ENCODE measurements at places on chromosomes 7 and 10.

DNA sequence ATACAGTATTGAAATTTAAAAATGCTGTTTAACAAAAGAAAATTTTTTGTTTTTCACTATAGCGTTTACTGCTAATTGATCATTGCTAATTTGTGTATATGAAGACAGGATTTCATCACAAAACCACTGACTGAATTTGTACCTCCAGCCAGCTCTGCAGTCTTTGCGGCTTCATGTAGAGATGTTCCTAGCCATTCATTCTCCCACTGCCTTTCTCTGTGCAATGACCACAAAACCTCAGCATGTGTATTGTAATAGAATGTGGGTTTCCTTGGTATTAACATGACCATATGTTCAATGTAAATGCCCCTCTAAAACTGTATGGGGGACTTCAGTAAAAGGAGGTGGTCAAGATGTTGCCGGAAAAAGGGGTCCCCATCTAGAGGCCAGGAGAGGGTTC lies 81.1 kb upstream of the STEAP1B start:
- no peak for DNase-seq

DNA sequence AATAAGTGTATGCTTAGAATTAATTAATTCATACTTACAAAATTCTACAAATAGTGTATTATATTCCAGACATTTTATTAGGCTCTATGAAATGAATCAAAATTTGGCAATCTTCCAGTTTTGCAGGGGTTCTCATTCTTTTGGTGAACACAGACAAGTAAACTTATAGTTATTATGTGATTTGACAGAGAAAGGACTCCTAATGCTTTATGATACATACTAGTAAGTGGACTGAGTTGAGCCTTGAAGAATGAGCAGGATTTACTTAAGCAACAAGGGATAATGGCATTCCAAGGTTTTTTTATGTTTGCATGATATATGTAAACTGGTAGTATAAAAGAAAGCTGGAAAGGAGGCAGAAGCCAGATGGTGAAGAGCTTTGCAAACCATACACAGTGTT lies 145.7 kb upstream of the FERD3L start:
- peak; percentile 81 for DNase-seq

DNA sequence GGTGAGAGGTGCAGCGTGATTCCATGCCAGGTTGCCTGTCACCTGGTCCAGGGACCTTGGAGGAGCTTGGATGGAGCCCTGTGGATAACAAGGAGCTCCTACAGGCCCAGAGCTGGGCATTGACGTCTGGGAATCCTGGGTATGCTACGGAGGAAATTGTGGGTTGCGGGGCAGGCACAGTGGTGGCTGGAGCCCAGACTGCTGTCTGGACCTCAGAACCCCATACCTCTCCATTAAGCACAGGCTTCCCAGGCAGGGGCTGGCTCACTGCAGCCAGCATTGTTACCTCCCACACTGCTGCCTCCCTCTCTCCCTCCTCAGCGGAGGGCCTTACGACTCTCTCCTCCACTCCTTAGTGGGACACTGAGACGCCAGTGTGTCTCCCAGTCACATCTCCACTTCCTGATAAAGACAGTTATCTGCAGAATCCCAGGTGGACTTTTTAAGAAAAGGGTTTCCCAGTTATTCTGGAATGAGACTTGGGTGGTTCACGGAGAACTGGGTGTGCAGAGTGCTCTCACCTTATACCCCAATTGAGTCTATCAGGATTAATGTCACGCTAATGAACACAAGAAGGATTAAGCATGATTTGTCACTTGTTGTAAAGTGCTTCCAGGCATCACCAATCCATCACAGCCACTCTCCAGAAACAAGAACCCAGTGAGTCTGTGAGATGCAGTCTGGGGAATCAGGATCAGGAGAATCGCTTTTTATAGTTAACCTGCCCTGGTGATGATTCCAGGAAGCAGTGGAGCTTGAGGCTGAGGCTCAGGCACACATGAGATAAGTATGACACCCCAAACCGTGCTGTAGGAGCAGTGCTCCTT lies 309.4 kb downstream of the RPS24 start:
- DNase-seq: no peak

DNA sequence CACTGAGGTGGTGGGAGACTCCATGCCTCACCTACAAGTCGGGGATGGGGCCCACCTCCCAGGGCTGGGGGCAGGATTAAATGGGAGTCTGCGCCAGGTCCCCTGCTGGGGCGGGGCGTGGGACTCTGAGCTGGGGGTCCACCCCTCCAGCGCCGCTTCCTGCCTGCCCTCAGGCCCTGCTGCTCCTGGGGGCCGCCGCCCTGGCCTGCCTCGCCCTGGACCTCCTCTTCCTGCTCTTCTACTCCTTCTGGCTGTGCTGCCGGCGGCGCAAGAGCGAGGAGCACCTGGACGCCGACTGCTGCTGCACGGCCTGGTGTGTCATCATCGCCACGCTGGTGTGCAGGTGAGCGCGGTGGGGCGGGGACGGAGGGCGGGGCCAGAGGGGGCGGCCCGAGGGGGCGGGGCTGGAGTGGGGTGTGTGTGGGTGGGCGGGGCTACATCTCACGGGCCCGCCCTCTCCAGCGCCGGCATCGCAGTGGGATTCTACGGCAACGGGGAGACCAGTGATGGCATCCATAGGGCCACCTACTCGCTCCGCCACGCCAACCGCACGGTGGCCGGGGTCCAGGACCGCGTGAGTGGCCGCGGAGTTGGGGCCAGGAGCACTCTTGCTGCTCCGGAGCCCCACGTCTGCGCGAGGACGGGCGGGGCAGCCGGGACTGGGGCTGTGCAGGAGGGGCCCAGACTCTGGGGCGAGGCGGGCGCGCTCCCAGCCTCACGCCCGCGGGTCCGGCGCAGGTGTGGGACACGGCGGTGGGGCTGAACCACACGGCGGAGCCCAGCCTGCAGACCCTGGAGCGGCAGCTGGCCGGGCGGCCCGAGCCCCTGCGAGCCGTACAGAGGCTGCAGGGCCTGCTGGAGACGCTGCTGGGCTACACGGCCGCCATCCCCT lies 15.1 kb downstream of the TTYH3 start:
- no peak for DNase-seq

- no peak for DNase-seq
Measured at GRCh38 chr10:24862589-24862988, 89.8 kb downstream of the PRTFDC1 start.

DNA sequence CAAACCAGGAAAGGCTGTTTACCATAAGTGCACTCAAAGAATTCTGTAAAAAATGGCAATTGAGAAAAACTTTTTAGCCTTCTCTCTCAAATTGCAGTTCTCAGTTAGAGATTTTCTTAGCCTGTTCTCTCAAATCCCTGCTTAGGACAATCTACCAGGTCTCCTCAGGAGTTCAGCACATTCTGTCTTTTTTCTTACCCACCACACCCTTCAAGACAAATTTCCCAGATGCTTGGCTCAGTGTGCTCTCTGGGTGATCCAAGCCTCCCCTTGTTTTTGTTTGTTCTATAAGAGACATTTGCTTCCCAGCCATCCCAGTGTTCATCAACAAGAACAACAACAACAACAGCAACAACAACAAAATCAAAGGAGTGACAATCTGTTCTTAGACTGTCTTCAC lies 87.3 kb downstream of the MACC1 start:
- DNase-seq: no peak

- no peak for DNase-seq
Measured at GRCh38 chr10:11646450-11646849, 35.0 kb upstream of the USP6NL start.

DNA sequence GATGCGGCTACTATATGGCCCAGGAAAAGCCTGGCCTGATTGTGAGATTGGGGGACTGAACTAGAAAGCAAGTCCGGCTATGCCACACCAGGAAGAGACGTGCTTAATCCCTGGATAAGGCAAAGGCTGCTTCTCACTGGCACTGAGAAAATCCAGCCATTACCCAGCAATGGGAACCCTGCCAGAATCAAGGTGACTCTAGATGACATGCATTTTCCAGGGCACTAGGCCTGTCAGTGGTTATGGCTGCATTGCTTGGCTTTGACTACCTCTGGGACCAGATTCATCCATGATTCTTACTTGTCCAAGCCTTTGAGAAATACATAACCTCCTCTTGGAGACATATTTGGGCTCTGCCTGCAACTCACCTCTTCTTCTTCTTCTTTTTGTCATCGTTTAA lies 317.2 kb downstream of the GRID1 start:
- DNase-seq: no peak

- peak; percentile 57 for DNase-seq
Measured at GRCh38 chr7:38704751-38705150, 73.6 kb upstream of the AMPH start.

DNA sequence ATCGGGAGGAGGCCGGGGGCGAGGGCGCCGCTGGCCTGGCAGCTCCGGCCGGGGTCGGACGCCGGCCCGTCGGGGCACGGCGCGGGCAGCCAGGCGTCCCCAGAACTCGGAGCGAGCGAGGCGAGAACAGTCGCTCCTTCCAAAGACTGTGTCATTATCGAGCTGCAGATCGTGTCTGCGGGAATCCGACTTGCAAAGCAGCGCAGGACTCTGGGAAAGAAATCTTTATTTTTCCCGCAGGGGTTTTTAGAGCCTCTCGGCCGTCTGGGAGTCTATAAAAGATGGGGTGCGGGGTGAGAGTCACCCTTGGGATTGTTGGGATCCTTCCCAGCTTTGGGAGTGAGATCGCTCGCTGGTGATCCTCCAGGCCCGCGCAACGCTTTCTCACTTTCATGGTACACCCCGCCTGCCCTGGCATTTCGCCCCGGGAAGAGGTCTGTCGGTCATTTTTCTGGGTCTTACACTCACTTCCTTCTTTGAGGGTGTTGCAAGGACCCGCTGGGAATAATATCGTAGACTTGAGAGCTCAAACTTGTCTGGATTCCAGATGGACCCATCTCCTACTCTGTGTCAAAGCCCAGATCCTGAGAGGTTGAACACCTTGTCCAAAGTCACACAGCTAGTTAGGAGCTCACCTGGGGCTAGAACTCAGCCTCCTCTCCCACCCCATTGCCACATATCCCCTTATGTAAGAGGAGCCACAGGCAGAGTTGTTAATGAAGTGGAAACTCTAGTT lies 1.0 kb downstream of the UBTD1 start:
- DNase-seq: no peak

GRCh38 chr7:7773334-7774309 lies 55.2 kb upstream of the RPA3 start:
- peak; percentile 47 for DNase-seq

DNA sequence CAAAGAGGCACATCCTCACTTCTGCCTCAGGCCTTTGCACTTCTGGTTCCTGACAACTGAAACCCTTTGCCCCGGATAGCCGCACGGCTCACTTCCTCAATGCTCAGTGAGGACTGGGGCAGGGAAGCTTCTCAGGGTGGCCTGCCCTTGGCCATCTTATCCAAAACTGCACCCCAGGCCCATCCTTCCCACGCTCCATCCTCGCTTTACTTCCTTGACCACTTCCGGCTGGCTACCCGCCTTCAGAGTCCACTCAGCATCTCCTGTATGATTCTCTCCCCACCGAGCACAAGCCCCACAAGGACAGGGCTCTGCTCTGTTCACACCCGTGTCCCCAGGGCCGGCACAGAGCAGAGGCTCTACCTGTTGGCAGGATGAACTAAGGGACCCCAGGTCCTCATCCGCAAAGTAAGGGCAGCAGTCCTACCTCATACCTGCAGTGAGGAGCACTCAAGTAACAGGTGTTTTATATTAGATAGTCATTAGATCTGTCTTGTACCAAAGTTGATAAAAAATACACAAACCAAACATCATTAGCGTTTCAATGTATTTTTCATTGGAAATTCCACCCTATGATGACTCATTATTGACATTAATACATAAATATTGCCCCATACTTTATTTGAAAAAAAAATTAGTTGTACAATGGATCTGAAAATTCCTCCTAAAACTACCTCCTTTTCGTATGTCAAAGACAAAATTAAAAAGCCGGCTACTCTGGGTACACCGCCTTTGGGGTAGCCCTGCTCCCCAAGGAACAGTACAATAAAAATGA lies 35.0 kb downstream of the GNA12 start:
- no peak for DNase-seq

DNA sequence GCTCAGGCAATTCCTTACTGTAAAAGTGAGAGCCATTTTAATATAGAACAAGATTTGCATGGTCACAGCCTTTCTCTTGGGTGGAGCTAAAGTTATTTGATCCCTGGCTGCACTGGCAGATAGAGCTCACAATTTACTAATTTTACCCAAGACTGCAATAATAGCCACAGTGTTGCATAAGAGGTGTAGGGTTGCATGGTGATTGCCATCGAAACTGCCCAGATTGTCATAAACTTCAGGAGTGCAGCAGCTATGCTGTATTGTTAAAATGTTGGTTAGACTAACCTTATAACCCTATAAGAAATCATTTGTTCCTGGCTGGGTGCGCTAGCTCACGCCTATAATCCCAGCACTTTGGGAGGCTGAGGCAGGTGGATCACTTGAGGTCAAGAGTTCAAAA lies 50.0 kb downstream of the VCL start:
- DNase-seq: peak; percentile 8

DNA sequence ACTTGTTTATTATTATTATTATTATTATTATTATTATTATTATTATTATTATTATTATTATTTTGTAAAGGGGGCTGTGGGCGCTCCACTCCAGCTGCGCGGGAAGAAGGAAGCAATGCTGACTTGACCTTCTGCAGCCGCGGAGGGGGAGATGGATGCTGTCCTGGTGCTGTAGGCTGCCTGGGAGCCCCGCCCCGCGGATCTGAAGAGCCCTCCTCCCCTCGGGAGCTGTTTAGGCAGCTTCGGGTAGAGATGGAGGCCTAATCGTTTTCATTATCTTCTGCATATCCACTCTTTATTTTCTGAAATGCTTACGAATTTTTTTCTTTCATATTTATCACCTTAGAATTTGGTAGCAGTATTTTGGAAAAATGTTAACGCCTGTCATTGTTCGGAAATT lies 101.2 kb upstream of the KLF6 start:
- no peak for DNase-seq

DNA sequence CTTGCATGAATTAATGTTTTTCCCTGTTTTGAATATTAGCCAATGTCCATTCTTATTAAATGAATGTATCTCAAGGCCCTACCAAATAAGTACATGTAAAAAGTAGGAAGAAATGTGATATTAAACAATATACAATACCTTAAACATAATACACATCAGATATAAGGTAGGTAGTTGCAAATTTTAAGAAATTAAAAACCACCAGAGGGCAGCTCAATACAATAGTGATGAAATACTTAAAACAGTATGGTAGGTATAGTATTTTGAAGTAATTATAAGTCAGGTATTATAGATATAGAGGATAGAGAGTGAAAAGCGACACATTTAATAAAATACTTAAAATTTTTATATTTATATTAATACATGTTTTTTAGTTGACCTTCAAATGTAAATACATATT lies 43.6 kb upstream of the CDK14 start:
- peak; percentile 24 for DNase-seq
